ENCODE measurements at places on chromosomes 2 and 18.
A peak's percentile ranks its signal among the peaks of the same experiment; 100 is the strongest.

- no peak for DNase-seq
Observed at GRCh38 chr2:57460396-57461276, 586.0 kb upstream of the VRK2 start.

GRCh38 chr2:150259746-150260145 is 227.7 kb downstream of the RND3 start:
- no peak for DNase-seq

GRCh38 chr2:241033336-241033987 is 35.0 kb downstream of the SNED1 start:
- no peak for DNase-seq

DNA sequence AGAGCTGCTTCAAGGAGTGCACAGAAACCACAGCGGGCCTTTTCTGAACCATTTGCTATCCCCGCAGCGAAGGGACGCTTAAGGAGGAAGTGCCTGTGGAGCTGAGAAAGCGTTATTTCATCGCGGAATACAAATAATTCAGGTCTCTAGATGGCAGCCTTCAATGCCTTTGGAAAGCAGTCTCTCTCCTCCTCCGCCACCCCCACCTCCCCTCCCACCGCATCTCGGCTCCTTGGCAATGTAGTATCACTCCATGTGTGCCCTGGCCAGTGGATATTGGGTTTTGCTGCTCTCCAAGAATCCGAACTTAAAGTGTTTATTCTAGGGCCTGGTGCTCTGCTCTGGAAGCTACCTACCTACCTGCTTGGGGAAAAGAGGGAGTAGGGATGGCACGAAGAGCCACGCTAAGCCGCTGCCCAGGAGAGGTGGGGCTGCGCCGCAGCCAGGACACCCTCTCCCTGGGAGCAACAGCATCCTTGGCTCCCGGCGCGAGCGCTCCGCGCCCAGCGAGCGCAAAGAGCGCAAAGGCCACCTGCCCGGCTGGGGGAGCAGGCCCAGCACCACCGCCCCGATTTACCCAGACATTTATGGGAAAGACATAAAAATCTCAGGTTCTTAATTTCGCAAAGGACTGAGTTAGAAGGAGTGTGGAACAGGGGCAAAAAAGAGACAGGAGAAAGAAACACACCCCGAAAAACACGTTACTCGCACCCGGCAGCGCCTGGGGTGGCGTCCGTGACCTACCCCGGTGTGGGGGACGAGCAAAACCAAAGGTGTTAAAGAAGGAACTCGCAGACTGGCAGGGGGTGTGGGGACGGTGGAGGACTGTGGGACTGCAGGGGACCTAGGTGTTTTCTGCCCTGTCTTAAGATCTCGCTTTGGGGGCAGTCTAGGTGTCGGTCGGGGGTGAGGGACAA is 1.0 kb downstream of the SPHKAP start:
- DNase-seq, result no peak

DNA sequence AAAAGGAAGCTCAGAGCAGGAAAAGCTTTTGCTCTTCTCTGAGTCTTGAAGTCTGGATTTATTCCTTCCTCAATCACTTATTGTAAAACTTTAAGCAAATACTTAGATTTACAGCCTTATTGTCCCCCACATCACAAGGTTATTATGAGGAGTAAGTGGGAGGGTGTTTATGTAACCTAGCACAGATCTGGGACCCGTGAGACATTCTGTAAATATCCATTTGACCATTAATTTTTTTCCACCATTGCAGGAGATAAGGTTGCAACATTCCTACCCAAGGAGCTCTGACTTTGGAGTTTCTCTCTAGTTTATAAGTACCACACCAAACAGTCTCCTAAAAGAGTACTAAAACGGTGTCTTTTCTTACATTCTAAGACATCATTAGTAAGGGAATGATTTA is 52.1 kb upstream of the CTIF start:
- no peak for DNase-seq

DNA sequence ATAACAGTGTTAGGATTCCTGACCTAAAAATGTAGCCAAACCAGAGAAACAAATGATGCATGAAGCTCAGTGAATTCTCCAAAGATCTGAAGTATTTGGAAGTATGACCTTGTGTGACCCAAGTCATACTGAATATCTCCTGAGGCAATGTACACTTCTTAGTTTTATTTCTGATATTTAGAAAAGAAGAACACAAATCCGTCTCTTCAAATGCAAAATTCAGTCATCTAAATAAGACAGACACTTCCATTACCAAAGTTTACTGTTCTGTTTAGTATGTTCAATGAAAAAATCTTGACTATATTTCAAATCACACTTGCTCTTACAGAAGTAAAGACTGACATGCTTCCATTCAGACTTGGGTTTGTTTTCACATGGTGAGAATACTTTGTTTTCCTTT is 495.7 kb downstream of the RIT2 start:
- no peak for DNase-seq

GRCh38 chr2:104673225-104673624 is 180.7 kb upstream of the POU3F3 start:
- no peak for DNase-seq

DNA sequence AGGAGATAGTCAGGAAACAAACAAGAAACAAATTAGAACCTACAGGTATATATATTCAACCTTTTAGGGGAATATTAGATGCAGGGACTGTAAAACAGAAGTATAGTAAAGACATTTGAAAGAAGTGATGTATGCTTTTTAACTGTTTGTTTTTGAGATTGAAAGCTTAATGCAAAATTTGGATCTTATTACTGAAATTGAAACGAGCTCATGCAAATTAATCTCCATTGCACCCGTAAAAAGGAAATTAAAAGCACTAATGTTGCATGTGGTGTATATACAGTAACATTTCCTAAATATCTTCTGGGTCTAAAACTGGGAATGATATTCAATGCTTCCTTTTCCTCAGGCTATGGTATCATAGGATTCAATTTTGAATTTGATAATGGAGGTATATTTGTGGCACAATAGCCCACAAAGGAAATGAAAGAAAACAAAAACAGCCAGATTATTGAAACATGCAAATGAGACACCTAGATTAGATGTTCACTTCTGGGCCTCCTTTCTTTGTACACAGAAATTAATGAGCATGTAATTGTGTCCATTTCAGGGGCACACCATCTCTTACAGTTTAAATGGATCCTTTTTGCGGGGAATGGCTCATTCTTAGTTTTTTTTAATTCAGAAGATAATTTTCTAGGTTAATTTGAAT is 1.6 kb upstream of the ELOA2 start:
- DNase-seq, result no peak

DNA sequence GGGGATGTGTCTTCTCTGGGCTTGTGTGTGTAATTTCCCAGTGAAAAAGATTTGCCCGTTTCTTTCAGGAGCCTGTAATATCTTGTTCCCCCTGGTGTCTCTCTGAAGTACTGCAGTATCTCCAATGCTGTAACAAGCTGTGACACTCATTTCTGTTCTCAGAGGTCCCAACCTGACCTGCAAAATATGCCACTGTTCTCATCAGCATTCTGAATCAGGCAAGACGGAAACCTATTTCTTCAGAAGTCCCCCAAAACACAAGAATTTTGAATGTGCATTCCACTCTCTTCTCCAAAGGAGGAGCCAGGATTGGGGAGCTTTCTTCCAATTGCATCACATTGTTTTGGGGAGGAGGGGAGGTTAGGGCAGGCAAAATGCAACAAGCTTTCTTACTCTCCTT is 77.0 kb upstream of the CNGA3 start:
- DNase-seq, result peak; percentile 39

GRCh38 chr18:54712306-54712705 is 116.0 kb upstream of the RAB27B start:
- peak; percentile 53 for DNase-seq

DNA sequence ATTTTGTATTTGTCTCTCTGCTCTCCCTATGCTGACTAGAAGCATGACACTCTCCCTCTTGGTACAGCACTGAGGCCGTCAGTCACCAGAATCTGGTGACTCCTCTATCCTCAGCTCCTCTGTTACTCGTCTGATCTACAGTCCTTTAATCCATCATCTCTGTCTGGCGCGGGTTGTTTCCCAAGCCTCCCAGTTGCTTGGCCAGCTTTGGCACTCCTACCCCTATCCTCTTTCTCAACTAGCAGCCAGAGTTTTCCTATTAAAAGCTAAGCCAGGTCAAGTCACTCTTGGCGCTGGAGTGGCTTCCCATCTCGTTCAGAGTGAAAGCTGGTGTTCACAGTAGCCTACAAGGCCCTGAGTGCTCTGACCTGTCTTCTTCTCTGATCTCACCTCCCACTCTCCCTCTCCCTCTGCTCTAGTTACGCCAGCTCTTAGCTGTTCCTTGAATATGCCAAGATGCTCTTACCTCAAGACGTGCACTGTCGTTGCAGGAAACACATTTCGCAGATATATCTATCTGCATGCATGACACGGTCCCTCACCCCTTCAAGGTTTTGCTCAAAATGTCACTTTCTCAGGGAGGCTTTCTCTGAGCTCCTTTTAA is 41.8 kb upstream of the PSME4 start:
- no peak for DNase-seq

DNA sequence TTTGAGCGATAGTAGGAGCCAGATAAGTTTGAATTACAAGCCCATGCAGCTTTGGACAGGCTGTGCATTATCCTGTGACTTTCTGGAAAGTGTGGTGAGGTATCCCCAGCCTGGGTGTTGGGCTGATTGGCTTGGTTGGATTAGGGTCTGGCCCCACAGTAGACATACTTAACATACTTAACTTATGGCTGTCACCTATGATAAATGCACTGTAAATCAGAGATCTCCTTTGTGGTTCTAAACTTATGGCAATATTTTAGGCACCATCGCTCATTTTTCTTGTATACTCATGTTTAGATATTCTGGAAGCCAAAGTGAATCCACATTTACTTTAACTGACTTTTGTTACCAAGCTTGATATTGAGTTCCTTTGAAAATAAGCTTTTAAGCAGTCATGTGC is 54.8 kb downstream of the SPTBN1 start:
- DNase-seq, result no peak

GRCh38 chr2:150554046-150554445 is 66.6 kb upstream of the RND3 start:
- DNase-seq, result no peak

- DNase-seq, result no peak
Observed at GRCh38 chr2:219078126-219078525, 17.4 kb upstream of the IHH start.

- DNase-seq, result no peak
Observed at GRCh38 chr2:99420031-99420430, 69.8 kb downstream of the REV1 start.

- DNase-seq, result no peak
Observed at GRCh38 chr2:109148117-109148746, 19.2 kb downstream of the SH3RF3 start.

GRCh38 chr18:50775207-50775606 is 44.6 kb downstream of the MRO start:
- DNase-seq, result no peak

DNA sequence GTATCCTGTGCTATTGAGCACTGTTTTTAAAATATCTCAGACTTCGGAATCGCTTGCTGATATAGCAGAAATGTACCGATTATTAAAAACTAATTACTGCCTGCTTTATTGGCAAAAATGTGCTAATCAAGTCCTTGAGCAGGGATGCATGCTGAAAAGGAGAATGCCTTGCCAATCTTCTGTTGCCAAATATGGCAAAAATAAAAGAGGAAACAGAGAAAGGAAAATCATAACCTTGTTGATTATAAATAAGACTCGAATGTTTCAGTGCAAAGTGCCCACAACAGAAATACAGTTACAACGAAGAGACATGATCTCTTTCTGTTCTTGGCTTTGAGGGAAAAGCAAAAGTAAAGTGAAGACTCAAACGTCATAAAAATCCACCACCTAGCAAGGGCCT is 248.5 kb downstream of the TMEM182 start:
- DNase-seq, result no peak

DNA sequence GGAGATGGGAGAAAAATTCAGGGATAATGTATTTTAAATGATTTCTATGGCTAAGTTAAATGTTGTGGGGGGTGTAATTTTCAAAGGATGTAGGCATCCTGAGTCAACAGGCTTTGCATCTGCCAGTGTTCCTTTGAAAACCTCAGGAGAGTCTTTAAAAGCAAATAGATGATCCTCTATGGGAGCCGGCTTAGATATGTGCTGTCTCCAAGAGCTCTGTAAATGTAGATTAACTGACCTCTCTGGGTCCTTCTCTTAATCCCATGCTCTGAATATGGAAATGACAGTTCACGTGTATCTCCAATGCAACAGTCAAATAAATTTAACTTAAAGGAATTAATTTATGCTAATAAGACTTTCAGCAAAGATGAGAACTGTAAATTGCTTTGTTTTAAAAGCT is 292.7 kb downstream of the ERBB4 start:
- no peak for DNase-seq

GRCh38 chr2:70790136-70790828 is at the start of gene FIGLA:
Gene FIGLA (minus strand): TSS chr2:70790643. CDS start chr2:70790638, 5 bp downstream.
- DNase-seq, result no peak

DNA sequence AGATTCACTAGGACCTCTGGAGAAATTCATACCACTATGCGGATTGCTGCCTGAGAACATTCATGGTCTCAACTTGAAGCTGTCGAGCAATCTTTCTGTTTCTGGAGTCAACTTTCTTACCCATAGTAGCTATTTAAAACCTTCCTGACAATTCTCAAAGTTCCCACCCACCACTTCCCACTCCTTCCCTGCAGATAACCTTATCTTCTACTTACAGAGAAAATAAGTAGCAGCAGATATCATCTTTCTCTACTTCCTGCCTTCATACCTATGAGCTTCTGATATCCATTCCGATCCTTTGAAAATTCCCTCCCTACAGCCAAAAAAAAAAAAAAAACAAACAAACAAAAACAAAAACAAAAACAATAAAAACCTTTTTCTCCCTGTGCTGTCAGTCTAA is 81.2 kb upstream of the CYRIA start:
- no peak for DNase-seq

DNA sequence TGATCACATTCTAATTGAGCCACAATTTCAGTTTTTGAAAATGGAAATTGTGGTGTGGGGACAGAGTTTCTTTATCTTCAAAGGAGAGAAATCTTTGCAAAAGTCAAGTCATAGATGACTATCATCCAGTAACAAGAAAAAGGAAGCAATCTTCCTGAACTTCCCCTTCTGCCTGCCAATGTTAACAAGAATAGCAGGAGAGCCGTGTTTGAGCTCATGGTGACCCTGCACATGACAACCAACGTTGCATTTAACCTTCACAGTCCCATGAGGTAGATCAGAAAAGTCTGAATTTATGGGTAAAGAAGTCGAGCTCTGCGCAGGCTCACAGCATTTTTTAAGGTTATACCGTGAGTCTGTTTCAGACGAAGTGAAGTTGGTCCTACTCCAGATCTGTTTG is 454.9 kb downstream of the LPIN1 start:
- no peak for DNase-seq

Data from HS-27A (cell line).